Aorta (tissue), 5 donors: ENCODE measurements at places on chromosomes 7 and 10.

DNA sequence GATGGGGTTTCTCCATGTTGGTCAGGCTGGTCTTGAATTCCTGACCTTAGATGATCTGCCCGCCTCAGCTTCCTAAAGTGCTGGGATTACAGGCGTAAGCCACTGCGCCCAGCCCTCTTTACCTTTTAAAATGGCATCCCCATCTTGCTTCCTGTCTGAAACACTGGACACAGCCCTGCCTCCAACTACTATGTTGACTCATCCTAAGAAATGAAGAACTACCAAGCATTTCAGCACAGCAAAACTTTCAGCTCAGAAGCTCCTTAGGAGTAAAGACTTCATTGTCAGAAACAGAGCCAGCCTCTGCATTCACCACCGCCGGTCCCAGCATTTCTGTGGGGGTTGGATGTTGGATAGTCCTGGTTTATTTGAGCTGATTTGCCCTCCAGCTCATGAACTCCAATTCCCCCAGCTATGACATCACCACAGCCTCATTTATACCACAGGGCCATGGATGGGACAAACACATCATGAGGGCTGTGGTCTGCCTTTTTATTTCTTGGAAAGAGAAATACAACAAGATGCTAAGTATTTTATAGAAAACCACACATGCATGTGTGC lies 123.5 kb downstream of the ADCY1 start:
- no peak for DNase-seq

- DNase-seq = peak; percentile 68
Measured at GRCh38 chr7:155233311-155234157, 64.1 kb upstream of the INSIG1 start.

DNA sequence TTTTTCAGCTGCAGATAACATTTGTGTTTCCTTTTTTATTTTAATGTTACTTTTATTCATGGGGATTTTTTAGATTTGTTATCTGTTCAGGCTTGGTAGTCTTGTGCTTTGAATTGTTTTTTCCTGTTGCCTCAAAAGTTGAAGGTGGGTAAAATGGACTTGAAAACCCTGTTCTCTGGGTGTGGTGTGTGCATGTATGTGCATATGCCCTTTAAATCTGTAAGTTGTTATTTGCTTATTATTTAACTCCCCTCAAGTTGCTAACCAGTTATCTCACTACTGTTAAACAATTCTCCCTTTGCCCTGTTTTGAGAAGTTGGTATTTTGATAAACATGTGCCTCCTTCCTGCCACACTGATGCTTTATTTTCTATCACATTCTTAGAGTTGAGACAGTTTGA lies 30.6 kb downstream of the TSPAN14 start:
- DNase-seq = no peak

GRCh38 chr7:70040970-70041766 lies 442.9 kb downstream of the AUTS2 start:
- DNase-seq = no peak

DNA sequence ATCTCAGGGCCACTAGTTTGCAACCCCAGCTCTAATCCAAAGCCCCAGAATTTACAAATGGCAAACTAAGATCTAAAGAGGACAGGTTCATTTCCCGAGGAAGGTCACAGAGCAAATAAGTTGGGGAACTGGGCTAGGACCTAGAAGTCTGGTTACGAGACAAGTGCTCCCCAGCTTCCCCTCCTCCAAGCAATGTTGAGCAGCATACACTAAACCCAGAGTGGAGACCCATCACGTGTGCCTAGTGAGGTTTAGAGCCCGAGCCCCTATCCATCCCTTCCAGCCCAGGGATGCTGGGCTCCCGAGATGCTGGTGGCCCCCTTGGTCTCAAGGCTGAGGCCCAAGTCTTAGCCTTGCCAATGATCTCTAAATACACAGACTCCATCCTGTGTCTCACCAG lies 209.5 kb upstream of the ZMIZ1 start:
- no peak for DNase-seq

GRCh38 chr7:142797391-142798377 lies 26.9 kb downstream of the PRSS2 start:
- no peak for DNase-seq

DNA sequence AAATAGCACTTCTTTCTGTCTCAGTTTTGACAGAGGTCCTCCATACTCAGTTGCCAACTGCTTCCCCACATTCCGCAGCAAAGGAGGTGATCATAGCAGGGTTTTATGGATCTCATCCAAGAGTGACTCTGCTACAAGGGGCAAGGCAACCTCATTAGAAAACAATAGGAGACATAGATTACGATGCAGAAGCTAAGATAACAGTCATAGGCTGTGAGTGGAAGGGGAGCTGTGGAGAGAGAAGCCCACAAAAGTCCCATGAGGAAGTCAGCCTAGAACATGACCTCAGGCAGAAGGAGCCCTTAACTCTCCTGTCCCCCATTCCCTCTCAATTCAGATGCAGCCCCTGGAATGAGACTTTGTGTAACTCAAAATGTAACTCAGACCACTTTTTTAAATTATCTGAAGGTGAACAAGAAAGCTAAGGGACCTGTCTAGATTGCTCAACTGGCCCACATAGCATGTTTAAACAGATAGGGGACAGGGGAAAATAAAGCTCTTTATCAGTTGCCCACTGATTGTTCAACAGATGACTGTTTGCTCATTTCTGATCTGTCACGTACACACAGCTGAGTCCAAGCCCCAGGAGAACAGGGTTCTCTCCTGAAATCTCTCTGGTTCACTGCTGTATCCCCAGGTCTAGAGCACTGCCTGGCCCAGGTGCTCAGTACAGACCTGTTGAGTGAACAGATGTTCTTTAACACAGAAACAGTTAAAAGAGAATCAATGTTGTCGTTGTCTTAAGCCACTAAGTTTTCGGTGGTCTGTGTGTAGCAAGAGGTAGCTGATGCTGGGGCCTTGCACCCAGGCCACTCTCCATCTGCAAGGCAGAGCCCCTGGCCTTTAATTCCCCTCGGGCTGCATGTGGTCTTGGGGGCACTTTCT lies 1.5 kb upstream of the NCOA4 start:
- DNase-seq = no peak

DNA sequence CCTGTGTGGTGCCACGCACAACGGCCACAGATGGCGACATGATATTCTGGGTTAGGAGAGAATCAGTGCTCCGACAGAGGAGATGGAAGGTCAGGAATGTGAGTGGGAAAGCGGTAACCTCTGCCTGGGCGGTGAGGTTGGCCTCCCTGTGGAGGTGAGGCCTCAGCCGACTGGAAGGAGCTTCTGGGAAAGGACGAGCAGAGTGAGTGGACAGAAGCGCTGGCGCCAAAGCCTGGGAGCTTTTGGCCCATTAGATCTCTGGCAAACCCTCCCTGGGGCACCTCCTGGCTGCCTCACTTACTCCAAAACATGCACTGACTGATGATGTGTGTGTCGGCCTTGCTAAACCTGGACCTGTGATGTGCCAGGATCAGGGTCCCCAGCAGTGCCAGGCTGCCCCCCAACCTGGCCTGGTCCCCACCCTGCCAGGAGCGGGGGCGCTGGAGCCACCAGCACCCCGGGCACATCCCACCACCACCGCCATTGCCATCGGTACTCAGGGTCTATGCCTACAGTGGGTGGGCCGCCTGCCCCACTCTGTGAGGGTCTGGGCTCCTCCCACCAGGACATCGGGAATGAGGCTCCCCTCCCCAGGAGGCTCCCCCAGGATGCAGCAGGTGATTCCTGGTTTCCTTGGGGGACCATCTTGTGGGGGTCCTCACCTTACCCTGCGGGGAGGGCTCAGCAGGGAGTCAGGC lies 51.0 kb downstream of the RASGEF1A start:
- peak; percentile 9 for DNase-seq

DNA sequence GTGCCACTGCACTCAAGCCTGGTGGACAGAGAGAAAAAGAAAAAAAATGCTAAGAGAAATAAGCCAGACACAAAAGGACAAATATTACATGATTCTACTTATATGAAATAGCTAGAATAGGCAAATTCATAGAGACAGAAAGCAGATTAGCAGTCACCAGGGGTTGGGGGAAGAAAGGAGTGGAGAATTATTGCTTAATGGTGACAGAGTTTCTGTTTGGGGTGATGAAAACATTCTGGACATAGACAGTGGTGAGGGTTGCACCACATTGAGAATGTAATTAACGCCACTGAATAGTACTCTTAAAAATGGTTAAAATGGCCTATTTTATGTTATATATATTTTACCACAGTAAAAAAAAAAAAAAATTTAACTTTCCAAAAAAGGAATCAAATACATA lies 6.4 kb upstream of the NT5C2 start:
- DNase-seq = no peak

- DNase-seq = no peak
Measured at GRCh38 chr7:36379831-36380504, 9.7 kb upstream of the ANLN start.

GRCh38 chr10:110817614-110818013 lies 54.1 kb upstream of the PDCD4 start:
- no peak for DNase-seq

DNA sequence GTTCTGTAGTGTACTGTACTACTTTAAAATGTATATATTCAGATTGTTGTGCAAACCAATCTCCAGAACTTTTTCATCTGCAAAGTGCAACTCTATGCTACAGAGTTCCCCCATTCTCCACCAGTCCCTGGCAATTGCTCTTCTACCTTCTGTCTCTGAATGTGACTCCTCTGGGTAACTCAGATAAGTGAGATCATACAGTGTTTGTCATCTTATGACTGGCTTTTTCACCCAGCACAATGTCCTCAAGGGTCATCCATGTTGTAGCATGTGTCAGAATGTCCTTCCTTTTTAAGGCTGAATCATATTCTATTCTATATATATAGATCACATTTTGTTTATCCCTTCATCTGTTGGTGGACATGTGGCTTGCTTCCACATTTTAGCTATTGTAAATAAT lies 10.8 kb downstream of the SLIT1 start:
- DNase-seq = no peak

DNA sequence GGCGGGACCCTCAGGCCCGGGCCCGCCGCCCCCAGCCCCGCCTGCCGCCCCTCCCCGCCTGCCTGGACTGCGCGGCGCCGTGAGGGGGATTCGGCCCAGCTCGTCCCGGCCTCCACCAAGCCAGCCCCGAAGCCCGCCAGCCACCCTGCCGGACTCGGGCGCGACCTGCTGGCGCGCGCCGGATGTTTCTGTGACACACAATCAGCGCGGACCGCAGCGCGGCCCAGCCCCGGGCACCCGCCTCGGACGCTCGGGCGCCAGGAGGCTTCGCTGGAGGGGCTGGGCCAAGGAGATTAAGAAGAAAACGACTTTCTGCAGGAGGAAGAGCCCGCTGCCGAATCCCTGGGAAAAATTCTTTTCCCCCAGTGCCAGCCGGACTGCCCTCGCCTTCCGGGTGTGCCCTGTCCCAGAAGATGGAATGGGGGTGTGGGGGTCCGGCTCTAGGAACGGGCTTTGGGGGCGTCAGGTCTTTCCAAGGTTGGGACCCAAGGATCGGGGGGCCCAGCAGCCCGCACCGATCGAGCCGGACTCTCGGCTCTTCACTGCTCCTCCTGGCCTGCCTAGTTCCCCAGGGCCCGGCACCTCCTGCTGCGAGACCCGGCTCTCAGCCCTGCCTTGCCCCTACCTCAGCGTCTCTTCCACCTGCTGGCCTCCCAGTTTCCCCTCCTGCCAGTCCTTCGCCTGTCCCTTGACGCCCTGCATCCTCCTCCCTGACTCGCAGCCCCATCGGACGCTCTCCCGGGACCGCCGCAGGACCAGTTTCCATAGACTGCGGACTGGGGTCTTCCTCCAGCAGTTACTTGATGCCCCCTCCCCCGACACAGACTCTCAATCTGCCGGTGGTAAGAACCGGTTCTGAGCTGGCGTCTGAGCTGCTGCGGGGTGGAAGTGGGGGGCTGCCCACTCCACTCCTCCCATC lies 82.7 kb downstream of the PAX2 start:
- no peak for DNase-seq

- peak; percentile 87 for DNase-seq
Measured at GRCh38 chr7:76318488-76319353, 16.2 kb downstream of the HSPB1 start.

- DNase-seq = no peak
Measured at GRCh38 chr7:20038676-20039075, 178.5 kb downstream of the MACC1 start.

DNA sequence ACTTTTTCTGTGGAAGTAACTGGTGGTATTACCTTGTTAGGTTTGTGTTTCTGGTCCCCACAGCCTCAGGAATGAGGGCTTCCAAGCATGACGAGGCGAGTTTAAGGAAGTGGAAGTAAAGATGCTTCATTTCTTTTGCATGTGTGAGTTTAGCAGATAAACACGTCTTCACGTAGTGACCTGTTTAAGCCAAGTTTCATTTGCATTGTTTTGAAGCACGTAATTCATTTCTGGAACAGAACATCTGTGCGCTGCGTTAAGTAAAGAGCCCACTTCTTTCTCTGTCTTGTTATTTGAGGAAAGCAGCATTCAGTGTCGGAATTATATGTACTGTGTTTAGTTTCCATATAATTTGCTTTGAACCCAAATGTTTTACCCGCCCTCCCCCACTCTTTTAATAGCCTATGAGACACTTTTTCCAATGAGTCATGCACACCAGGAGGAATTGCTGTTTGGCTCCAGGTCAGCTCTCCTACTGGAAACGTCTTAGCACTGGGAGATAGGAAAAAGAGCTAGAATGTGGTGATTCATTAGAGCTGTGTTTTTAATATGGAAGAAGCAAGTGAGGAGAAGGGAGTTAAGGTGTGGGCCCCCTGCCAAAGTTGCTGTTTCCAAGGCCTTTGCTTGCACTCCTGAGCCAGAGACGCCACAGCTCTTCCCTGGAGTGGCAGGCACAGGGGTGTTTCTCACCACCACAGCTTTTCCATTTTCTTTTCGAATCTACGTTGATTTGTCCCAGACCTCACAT lies 36.7 kb downstream of the BTBD16 start:
- DNase-seq = peak; percentile 92

GRCh38 chr10:70956029-70956759 lies 67.8 kb upstream of the PCBD1 start:
- DNase-seq = peak; percentile 56

DNA sequence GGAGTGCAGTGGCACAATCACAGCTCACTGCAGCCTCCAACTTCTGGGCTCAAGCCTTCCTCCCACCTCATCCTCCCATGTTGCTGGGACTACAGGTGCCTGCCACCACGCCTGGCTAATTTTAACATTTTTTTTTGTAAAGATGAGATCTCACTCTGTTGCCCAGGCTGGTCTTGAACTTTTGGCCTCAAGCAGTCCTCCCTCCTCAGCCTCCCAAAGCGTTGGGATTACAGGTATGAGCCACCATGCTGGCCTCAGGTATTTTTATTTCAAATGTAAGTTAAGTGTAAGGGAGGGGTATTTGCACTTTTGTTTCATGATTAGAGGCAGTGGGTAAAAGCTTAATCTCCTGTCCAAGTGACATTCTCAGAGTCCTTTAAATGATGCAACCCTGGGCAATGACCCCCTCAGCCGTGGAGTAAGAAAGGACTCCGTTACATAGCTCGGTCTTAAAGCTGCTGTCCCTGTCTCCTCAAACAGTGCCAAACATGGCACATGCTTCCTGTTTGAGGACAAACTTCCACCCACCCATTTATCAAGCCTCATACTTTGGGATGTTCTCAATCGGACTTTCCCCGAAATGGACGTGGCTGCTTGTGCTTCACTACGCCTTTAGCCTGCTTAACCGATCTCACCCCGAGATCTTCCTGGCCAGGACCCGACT lies 296.1 kb downstream of the BAMBI start:
- DNase-seq = no peak

GRCh38 chr10:113436851-113437250 lies 116.0 kb upstream of the HABP2 start:
- no peak for DNase-seq
